ENCODE measurements at places on chromosomes 5 and 9. TPM values are rescaled to one million over a fixed set of nuclear protein-coding genes. Genes with fewer than 3 reads are reported as not detected.

DNA sequence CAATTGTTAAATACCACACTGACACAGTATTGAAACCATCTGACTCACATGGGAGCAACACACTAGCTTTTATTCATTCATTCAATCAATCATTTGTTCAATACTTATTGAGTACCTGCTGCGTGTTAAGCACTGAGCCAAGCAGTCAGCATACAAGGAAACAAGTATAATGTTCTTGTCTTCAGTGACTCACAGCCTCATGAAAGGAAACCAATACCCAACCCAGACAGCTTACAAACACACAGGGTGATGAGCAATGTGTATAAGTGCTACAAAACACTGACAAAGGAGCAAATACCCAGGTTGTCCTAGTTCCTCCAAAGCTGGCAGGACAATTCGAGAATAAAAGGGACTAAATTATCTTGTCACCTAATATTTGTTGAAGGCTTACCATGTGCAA is 67.6 kb upstream of the RASEF start:
- no peaks in the 10 kb centered on the region for H3K36me3 ChIP-seq
- peaks cover 19% of the 10 kb centered on the region for H3K4me1 ChIP-seq
- H3K4me3 ChIP-seq: no peak overlapping the region

- no peak for DNase-seq
- no peaks in the 10 kb centered on the region for H3K4me1 ChIP-seq
- H3K4me3 ChIP-seq: no peak overlapping the region
- H3K27me3 ChIP-seq: no peaks in the 10 kb centered on the region
- no peak overlapping the region for H3K27ac ChIP-seq
- no peaks in the 10 kb centered on the region for H3K36me3 ChIP-seq
Measured at GRCh38 chr5:11857391-11857790, 46.9 kb downstream of the CTNND2 start.

- H3K36me3 ChIP-seq: no peaks in the 10 kb centered on the region
- no peaks in the 10 kb centered on the region for H3K4me1 ChIP-seq
- H3K4me3 ChIP-seq: no peak overlapping the region
- DNase-seq: no peak
- H3K27me3 ChIP-seq: no peaks in the 10 kb centered on the region
Measured at GRCh38 chr5:103391659-103392058, 133.1 kb downstream of the MACIR start.

Gene CNTFR
- total RNA-seq: 2.1 TPM

- H3K4me3 ChIP-seq: no peak overlapping the region
- no peaks in the 10 kb centered on the region for H3K36me3 ChIP-seq
- peaks cover 14% of the 10 kb centered on the region for H3K4me1 ChIP-seq
- peak overlapping the region; percentile 45 for H3K27ac ChIP-seq
- no peaks in the 10 kb centered on the region for H3K27me3 ChIP-seq
Measured at GRCh38 chr5:60507687-60508086, 192.3 kb downstream of the DEPDC1B start.

DNA sequence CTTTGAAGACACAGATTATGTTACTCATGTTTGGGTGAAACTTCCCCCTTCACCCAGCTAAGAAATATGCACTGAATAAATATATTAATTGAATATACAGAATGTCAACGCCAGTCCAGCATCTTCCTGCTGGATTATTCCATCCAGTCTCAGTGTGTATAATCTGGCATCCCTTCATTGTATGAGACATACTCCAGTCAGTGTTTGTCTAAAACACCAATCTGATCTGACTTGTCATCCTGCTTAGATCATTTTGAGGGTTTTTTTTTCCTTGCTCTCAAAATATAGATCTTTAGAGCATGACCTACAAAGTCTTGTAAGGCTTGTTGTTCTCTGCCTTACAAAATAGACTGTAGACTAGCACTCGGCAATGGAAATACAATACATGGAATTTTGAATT is 195.1 kb downstream of the SMARCA2 start:
- no peak overlapping the region for H3K27ac ChIP-seq
- H3K4me3 ChIP-seq: no peak overlapping the region
- no peaks in the 10 kb centered on the region for H3K27me3 ChIP-seq
- no peak for DNase-seq
- H3K4me1 ChIP-seq: no peaks in the 10 kb centered on the region
- no peaks in the 10 kb centered on the region for H3K36me3 ChIP-seq

GRCh38 chr9:126860077-126860756 is at the start of gene ZBTB34:
TSS of gene ZBTB34 (plus strand) at chr9:126860639. CDS start at chr9:126879400, 18,761 bp downstream.
- H3K27ac ChIP-seq: peak within 1 kb of the TSS; percentile 99
- H3K36me3 ChIP-seq: no peaks in the 10 kb centered on the region
- peaks cover 11% of the 10 kb centered on the region for H3K4me1 ChIP-seq
- peak; percentile 87 for DNase-seq

Gene STPG3
- not detected for total RNA-seq

Gene PRDM12
- total RNA-seq: not detected

GRCh38 chr9:116978155-116978554 is 291.1 kb downstream of the TRIM32 start:
- no peaks in the 10 kb centered on the region for H3K27me3 ChIP-seq
- H3K36me3 ChIP-seq: no peaks in the 10 kb centered on the region
- DNase-seq: peak; percentile 24
- peaks cover 11% of the 10 kb centered on the region for H3K4me1 ChIP-seq

Gene POLR3G
- total RNA-seq: 3.5 TPM

Gene TYRP1
- total RNA-seq: 6.5 TPM

Gene SMARCA2
- 95.1 TPM for total RNA-seq

Gene PPIC
- total RNA-seq: 91.0 TPM

DNA sequence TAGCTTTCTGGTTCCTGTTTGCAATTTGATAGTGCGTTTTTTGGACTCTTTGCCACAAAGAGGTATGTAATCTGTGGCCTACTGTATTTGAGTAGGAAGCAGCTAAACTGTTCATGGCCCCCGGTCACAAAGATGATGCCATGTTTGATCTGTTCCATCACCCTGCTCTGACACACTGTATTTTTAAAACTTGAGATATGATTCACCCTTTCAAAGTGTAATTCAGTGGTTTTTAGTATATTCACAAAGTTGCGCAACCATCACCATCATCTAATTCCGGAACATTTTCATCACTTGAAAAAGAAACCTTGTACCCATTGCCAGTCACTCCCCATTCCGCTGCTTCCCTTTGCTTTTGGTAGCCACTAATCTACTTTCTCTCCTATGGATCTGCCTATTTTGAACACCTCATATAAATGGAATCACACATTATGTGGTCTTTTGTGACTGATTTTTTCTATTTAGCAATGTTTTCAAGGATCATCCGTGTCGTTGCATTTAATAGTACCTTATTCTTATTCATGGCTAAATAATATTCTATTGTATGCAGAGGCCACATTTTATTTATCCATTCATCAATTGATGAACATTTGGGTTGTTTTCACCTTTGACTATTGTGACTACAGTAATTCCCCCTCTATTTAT is 141.6 kb downstream of the NR3C1 start:
- no peak overlapping the region for H3K4me3 ChIP-seq
- no peaks in the 10 kb centered on the region for H3K36me3 ChIP-seq
- no peak overlapping the region for H3K27ac ChIP-seq
- no peaks in the 10 kb centered on the region for H3K4me1 ChIP-seq
- DNase-seq: no peak
- H3K27me3 ChIP-seq: no peaks in the 10 kb centered on the region

GRCh38 chr5:81830596-81830995 is 79.7 kb upstream of the SSBP2 start:
- no peaks in the 10 kb centered on the region for H3K36me3 ChIP-seq
- no peak overlapping the region for H3K27ac ChIP-seq
- DNase-seq: no peak
- H3K4me3 ChIP-seq: no peak overlapping the region
- no peaks in the 10 kb centered on the region for H3K27me3 ChIP-seq

DNA sequence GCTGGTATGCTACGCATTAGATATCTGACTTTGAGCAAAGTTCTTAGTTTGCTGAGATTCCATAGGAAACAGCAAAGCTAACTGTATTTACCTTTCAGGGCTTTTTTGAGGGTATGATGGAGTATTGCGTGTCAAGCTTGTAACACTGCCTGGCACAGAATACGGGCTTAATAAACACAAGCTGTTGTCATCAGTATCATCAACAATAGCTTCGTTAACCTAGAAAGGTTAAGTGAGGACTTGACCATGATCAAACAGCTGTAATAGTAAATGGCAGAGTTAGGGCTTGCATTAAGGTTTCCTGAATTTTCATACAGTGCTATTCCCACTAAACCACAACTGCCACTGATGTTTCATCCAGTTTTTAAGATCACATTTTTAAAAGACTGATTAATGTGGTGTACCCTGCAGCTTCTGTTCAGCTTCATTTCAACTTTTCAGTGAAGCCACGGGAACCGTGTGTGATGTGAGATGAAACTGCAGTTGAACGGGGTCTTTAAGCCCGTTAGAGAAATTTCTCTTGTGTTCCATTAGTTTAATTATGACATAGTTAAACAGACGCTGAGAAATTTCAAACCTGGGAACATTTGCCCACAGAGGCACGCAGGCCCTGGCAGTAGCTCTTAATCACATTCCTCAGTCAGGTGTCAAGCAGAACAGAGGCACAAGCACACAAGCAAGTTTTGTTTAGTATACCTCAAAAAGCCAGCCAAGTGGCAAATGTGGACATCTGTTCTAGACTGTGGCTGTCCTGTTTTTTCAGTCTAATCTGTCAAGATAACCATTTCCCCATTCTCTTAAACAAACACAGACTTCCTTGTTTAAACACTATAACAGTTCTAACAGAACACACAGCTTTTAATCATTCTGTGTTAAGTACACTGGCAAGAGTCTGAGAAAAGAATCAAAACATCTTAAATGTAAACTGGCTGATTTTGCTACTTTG is 147.1 kb downstream of the ZNF608 start:
- DNase-seq: peak; percentile 35
- H3K4me1 ChIP-seq: peaks cover 21% of the 10 kb centered on the region
- H3K27me3 ChIP-seq: no peaks in the 10 kb centered on the region
- H3K27ac ChIP-seq: peak overlapping the region; percentile 20
- H3K36me3 ChIP-seq: no peaks in the 10 kb centered on the region

Gene ANKDD1B
- 4.7 TPM for total RNA-seq

DNA sequence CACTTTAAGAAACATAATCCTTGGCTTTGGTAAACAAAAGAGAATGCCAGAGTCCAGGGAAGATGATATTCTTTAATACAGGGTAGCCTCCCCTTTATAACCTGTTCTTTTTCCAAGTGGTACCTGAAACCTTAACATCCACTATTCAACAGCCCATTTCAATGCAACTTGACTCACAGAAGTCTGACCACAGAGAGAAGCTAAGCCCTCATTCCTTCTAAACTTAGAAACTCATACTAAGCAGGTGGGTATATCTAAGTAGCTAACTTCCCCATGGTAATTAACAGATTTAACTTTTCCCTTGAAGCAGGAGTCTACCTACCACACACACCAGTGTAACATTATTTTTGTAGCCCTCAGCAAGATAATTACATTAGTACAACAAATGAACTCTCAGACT is 91.9 kb downstream of the CEMIP2 start:
- H3K36me3 ChIP-seq: no peaks in the 10 kb centered on the region
- DNase-seq: no peak
- H3K27ac ChIP-seq: peak overlapping the region; percentile 49
- H3K4me3 ChIP-seq: no peak overlapping the region

DNA sequence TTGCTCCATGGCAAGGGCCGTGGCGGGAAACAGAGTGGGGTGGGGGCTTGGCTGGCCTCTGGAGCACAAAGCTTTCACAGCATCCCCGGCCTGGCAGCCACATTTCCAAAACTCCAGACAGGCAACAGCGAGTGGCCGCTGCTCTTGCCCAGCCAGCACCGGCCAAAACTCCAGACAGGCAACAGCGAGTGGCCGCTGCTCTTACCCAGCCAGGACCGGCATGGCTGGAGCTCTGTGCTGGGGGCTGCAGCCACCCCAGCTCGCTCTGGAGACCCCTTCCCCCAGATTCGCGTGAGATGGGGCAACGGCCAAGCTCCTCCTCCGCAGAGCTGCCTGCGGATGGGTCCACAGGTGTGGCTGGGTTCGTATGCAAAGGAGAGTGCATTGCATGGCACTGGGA is 98.5 kb downstream of the COL5A1 start:
- peaks cover 5% of the 10 kb centered on the region for H3K4me1 ChIP-seq
- DNase-seq: no peak
- no peak overlapping the region for H3K4me3 ChIP-seq
- no peaks in the 10 kb centered on the region for H3K36me3 ChIP-seq
- no peak overlapping the region for H3K27ac ChIP-seq

- no peaks in the 10 kb centered on the region for H3K27me3 ChIP-seq
- H3K4me3 ChIP-seq: no peak overlapping the region
- no peaks in the 10 kb centered on the region for H3K36me3 ChIP-seq
- peaks cover 23% of the 10 kb centered on the region for H3K4me1 ChIP-seq
- no peak overlapping the region for H3K27ac ChIP-seq
Measured at GRCh38 chr5:143084407-143084806, 314.2 kb downstream of the ARHGAP26 start.

Gene ZFP2
- total RNA-seq: 2.2 TPM

Gene IRX1
- total RNA-seq: 3.8 TPM

GRCh38 chr5:10585518-10585915 is 21.6 kb downstream of the ANKRD33B start:
- no peaks in the 10 kb centered on the region for H3K4me1 ChIP-seq
- no peaks in the 10 kb centered on the region for H3K36me3 ChIP-seq
- DNase-seq: no peak
- no peaks in the 10 kb centered on the region for H3K27me3 ChIP-seq

- H3K27ac ChIP-seq: peak overlapping the region; percentile 12
- peaks cover 31% of the 10 kb centered on the region for H3K4me1 ChIP-seq
- no peak for DNase-seq
- H3K4me3 ChIP-seq: no peak overlapping the region
Measured at GRCh38 chr9:16623989-16624743, 246.3 kb downstream of the BNC2 start.

Gene MAMDC4
- 7.9 TPM for total RNA-seq
